Activated naive CD4-positive, alpha-beta T cell (primary cell): ENCODE measurements at places on chromosomes 7 and 10.

DNA sequence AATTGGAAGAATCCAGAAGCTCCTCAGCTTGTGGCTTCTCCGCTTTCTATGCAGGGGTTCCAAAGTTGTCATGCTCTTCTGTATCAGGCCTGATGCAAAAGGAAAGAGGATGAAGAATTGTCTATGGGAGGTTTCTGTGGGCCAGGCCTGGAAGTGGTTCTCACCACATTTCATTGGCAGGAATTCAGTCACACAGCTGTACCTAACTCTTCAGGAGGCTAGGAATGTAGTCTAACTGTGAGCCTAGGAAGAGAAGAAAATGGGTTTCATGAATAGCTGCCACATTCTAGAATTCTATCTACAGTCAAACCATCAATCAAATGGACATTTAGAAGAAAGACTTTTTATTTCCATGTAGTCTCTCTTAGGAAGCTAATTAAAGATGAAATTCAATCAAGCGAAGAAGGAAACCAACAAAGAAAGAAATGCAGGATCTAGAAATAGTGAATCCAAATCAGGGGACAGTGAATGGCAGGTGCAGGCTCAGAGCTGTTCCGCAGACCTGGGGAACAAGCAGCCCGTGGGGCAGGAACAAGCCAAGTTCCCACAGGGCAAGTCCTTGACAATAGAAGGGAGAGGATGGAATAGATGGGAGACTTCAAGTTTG lies 25.4 kb upstream of the USP6NL start:
- no peak for DNase-seq

GRCh38 chr7:157151626-157152339 lies 13.1 kb downstream of the UBE3C start:
- no peak for DNase-seq

DNA sequence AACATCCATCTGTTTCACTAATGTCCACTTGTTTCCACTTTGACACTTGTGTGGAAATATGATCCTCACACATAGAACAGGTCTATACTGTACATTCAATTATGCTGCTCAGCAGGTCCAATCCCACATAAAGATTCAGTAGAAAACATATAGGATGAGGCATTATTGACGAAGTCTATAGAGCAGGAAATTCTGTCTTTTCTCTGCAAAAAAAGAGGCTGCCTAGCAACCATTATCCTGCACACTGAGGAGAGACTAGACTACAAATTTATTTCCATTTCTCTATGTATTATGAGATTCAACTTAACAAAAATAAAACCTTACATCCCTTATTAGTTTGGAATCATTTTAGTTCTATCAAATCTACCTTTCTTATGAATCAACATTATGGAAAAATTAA lies 204.6 kb upstream of the POM121L12 start:
- DNase-seq = no peak

DNA sequence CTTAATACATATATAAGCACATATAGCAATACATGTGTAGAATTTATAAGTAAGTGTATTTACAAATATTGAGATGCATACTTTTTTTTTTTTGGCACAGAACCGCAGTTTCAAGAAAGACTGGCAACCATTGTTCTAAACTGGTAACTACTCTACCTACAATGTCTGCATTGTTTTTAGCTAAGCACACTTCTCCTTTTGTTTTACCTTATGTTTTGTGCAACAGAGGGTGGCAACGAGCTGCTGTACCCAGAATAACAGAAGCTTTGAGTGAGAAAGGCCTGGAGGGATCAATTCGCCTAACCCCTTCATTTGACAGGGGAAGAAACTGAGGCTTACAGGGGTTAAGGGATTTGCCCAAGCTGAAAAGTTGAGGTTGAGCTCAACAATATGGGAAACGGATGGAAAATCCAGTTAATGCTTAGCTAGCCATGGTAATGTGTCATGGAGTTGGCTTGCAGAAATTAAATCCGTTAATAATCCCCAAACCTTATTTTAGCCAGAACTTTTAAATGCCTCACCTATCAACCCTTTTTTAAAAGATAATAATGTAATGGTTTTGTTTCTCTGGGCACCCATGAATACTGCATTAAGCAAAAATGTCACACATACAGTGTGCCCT lies 25.5 kb downstream of the FZD1 start:
- no peak for DNase-seq

DNA sequence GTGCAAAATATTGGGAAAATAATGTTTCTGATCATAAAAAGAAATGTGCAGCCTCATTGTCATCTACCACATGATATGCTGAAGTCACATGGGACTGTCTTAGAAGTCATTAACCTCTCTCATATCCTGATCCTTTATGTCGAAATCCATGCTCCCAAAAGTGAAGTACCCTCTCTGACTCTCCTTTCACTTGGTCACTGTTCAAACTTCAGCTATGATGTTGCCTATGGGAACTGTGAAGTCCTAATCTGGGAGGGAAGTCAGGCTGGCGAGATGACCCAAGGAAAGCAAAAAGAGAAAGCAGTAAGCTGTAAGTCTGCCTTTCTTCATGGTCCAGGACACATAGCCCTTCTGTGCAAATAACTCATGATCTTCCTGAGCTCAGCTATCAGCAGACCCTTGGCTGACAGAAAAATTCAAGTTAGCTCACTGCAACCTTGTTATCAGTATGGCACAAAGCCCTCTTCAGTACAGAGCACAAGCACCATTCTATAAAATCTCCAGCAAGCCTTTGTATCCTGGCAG lies 29.5 kb downstream of the WASL start:
- DNase-seq = no peak

- no peak for DNase-seq
Observed at GRCh38 chr7:47080816-47081215, 501.1 kb downstream of the TNS3 start.

- no peak for DNase-seq
Observed at GRCh38 chr10:85674851-85675250, 691.7 kb downstream of the GRID1 start.

DNA sequence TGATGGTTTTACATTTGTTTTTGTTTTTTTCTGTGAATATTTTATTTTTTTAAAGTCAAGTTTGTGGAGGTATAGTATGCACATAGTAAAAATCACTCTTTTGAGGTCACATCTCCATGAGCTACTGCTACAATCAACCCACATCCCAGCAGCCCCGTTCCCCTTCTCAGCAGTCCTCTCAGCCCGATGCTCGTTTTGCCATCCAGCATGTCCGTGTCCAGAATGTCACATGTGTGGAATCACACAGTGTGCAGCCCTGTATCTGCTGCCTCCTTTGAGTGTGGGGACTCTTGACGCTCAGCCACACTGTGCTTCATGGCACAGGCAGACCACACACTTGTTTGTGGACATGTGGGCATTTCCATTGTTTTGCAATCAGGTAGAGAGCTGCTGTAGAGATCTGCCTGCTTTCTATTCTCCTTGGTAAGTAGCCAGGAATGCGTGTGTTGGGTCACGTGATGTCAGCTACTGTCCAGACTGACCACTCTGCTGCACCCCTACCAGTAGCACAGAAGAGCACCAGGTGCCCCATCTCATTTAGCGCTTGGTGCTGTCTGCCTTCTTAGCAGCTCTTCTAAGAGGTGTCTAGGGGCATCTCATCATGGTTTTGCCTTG lies 71.6 kb upstream of the CAMK2B start:
- no peak for DNase-seq

DNA sequence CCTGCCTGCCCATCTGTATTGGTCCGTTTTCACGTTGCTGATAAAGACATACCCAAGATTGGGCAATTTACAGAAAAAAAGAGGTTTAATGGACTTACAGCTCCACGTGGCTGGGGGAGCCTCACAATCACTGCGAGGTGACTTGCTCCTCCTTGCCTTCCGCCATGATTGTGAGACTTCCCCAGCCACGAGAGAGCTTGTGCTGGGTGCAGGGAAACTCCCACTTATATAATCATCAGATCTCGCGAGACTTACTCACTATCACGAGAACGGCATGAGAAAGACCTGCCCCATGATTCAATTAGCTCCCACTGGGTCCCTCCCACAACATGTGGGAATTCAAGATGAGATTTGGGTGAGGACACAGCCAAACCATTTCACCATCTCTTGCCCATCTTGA lies 111.8 kb downstream of the MYL10 start:
- no peak for DNase-seq

DNA sequence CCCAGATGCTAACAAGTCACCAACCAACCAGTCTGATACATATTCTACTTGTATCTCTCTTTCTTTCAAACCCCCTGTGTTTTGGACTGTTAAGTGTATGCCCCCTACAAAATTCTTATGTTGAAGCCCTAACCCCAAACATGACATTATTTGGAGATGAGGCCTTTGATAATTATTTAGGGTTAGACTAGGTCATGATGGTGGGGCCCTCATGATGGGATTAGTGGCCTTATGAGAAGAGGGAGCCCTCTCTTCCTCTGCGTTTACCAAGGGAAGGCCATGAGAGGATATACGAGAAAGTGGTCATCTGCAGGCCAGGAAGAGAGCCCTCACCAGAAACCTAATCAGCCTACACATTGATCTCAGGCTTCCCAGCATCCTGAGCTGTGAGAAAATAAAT lies 2.5 kb downstream of the RAPGEF5 start:
- no peak for DNase-seq

- no peak for DNase-seq
Observed at GRCh38 chr7:122550545-122550944, 148.4 kb downstream of the RNF133 start.

GRCh38 chr10:87734987-87735827 lies 75.5 kb downstream of the PAPSS2 start:
- no peak for DNase-seq

DNA sequence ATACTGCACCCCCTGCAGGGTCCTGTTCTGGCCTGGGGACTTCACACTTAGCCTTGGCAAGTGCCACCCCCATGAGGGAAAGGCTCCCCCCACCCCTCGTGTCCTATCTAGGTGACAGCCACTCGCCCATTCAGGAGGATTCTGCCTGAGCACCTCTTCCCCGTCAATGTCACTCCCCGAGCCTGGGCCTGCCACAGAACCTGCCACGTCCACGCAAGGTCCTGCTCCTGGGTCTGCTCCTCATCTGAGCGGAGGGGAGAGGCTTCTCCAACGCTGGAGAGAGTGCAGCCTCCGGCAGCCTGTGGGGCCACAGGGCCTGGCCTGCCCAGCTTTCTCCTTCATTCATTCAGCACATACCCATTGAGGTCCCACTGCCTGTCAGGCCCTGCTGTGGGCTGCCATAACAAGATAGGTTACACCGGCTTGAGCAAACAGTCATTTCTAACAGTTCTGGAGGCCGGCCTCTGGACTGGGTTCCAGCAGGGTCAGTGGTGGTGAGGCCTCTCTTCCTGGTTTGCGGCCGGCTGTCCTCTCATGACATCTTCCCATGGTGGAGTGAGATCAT lies 92.0 kb upstream of the RET start:
- no peak for DNase-seq

GRCh38 chr7:41702635-41703371 lies at the start of gene INHBA:
Gene INHBA (minus strand): TSS chr7:41703090. CDS start chr7:41700374, 2,716 bp downstream.
- DNase-seq = no peak

- DNase-seq = no peak
Observed at GRCh38 chr7:82054544-82054943, 284.7 kb upstream of the HGF start.

GRCh38 chr10:48550071-48550691 lies 54.7 kb downstream of the ARHGAP22 start:
- DNase-seq = no peak
